Stimulated activated CD4-positive, alpha-beta T cell treated with anti-CD3 and anti-CD28 coated beads, Interleukin-4, amount 100 ng/mL, for 48 hours (primary cell): ENCODE measurements at places on chromosomes 6 and 20.

DNA sequence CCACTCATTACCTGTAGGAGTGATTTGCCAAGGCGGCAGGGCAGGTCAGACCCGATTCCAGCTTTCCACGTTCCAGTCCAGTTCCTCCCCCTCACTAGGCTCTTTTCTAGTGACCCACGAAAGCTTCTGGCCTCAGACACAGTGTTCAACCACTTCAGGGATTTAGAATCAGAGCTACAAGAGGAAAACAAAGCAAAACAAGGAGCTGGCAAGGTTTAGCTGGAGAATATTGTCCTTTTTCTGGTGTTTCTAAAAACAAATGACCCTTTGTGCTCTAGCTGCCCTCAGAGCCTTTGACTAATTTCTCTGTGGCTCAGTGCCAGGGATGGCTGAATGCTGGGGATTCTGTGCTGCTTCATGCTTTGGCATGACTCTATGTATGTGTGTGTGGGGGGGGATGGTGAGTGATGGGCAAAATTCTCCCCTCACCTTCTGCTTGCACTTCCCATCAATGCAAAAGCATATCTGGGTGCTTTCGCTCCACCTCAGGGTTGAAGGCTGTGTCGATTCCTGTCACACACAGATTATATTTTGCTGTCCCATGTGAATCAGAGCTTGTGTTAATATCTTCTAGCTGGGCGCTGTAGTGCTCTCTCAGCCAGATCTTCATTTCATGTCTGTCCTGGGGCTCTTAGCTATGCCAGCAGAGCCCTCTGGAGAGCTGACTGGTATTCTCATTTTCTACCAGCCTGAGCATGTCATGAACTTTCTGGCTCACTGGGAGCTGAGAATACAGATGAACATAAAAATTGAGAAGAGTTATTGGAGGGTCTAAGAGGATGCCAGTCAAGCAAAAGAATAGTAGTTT is 19.3 kb upstream of the NEDD9 start:
- DNase-seq, result no peak

GRCh38 chr20:48731536-48731935 is 96.3 kb downstream of the PREX1 start:
- no peak for DNase-seq

GRCh38 chr20:23436681-23437080 is 2.8 kb upstream of the CSTL1 start:
- no peak for DNase-seq

GRCh38 chr6:68087399-68088133 is 547.5 kb upstream of the ADGRB3 start:
- no peak for DNase-seq

GRCh38 chr6:109344226-109344625 is 38.0 kb downstream of the CD164 start:
- no peak for DNase-seq

- no peak for DNase-seq
Measured at GRCh38 chr6:21451546-21452013, 142.0 kb upstream of the SOX4 start.

DNA sequence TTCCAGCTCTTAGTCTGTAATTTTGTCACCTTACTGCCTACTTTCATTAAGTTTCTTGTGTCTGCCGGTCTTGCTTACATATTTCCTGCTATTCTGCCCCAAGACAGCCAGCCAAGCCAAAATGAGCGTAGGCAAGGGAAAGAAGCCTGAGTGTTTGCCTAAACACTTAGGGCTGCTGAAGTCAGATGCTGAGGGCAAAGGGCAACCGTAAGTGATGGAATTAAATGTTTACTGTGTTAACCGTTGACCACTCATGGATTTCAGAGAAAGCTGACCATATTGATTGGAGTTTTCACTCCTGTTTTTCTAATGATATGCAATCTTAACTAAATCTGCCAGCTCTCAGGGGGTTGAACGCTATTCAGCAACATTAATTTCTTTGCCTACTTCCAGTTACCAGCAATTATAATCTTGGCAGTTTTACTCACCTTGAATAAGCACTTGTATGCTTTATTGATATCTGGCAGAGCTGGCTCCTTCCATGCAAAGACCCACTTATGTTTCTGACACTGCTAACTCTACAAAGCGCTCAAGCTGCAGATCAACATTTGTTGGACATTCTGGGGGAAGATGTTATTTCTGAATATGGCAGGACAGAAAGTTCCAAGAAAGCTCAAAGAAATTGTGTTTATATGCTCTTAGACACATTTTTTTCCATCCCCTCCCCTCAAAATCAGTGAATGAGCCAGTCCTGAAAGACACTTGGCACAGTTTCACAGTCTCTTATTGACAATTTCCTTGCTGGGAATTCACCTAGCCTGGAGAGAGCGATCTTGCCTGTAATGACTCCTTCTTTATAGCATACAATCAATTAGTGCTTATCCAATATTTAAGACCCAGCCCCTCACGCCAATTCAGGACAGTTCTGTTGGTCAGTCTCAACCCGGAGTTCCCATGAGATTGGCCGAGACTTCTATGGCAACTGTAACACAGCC is 183.8 kb downstream of the PLCB1 start:
- no peak for DNase-seq

DNA sequence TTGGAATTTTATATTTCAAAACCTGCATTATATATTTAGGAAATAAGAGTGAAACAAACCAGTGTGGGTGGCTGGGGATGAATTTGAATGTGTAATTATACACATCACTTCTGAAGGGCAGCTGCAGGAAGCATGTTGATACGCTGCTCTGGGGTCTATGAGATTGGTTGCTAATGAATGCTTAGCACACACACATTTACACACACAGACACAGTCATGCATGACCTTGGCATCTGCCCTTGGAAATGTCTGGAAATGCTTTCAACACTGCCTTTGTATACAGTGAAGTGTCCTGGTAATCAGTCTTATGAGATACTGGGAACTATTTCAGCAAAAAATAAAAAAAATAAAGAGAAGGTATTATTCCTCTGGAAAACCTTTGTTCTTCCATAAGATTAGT is 83.4 kb downstream of the ELOVL4 start:
- DNase-seq, result no peak

DNA sequence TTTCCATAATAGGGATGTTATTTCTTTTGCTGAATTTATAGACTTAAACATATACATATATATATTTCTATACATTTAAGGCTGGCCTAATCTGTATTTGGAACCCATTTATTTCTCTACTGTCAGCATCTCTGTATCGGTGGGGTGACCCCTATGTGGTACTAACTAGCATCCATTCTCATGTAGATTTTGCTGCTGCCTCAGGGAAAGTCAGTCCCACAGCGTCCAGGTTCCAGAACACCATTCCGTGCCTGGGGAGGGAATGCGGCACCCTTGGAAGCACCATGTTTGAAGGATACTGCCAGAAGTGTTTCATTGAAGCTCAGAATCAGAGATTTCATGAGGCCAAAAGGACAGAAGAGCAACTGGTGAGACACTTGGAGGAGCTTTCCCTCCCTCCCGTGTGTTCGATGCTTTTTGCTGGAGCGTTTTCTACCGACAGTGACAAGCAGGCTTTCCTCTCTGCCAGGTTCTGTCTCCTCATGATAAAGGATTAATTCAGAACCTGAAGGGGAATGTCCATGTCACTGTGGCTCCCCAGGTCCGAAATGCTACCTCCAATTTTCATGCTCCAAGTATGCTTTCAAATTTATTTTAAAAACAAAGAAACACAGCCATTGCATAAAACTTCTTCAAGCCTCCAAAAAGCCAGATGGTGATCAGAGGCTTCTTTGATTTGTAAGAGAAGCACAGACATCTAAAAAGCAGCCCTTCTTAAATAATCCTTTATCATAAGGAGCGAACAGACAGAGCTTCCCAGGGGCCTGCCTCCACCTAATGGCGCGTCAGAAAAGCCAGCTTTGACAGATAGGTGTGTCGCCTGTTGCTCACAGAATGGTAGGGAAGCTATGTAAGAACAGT is 13.1 kb downstream of the TNFAIP3 start:
- no peak for DNase-seq
